Effector memory CD8-positive, alpha-beta T cell (primary cell): ENCODE measurements at places on chromosomes 7 and 10.

- DNase-seq = no peak
These were observed 12.5 kb upstream of the INTS1 start for GRCh38 chr7:1516586-1517251.

GRCh38 chr7:124575176-124575575, 190.4 kb downstream of the GPR37 start:
- DNase-seq = no peak

- DNase-seq = no peak
These were observed 123.7 kb downstream of the NSUN6 start for GRCh38 chr10:18527687-18528086.

- DNase-seq = no peak
These were observed 322.8 kb upstream of the SORCS1 start for GRCh38 chr10:107487284-107487683.

DNA sequence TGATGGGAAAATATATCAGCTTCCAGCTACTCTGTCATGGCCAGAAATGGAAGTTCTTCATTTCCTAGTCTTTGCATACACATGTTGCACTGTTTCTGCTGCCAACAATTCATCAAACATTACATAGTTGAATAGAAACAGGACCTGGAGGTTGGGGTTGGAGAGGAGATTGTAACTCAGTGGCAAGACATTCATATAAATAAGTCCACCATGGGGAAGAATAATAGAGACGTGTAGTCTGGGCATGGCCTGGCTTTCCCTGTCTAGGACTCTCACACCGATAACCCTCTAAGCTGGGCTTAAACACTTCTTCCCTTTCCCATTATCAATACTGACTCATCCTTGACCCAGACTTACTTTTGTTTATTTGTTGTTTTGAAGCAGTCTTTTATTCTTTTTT, 155.7 kb downstream of the PLPP4 start:
- no peak for DNase-seq

- no peak for DNase-seq
These were observed 596.6 kb upstream of the CELF2 start for GRCh38 chr10:10421071-10421470.

GRCh38 chr10:12341526-12341925, 7.8 kb upstream of the CAMK1D start:
- no peak for DNase-seq

GRCh38 chr7:5423306-5423975, at the start of gene TNRC18:
TSS of gene TNRC18 (minus strand) at chr7:5423834. CDS start at chr7:5421246, 2,588 bp downstream.
- no peak for DNase-seq

DNA sequence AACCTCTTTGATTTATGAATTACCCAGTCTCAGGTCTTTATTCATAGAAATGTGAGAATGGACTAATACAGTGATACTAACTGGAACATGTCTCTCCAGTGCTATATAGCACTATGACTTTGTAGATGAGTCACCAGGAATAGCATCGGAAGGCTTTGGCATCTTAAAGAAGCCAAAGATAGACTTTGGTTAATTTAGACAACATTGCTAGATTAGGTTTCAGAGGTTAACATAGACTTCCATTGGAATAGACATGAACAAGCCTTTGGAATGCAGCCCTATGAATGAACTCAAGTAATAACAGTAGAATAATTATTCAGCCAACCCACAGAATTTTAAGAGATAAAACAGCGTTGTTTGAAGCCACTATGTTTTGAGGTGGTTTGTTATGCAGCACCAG, 169.2 kb downstream of the HGF start:
- DNase-seq = no peak

DNA sequence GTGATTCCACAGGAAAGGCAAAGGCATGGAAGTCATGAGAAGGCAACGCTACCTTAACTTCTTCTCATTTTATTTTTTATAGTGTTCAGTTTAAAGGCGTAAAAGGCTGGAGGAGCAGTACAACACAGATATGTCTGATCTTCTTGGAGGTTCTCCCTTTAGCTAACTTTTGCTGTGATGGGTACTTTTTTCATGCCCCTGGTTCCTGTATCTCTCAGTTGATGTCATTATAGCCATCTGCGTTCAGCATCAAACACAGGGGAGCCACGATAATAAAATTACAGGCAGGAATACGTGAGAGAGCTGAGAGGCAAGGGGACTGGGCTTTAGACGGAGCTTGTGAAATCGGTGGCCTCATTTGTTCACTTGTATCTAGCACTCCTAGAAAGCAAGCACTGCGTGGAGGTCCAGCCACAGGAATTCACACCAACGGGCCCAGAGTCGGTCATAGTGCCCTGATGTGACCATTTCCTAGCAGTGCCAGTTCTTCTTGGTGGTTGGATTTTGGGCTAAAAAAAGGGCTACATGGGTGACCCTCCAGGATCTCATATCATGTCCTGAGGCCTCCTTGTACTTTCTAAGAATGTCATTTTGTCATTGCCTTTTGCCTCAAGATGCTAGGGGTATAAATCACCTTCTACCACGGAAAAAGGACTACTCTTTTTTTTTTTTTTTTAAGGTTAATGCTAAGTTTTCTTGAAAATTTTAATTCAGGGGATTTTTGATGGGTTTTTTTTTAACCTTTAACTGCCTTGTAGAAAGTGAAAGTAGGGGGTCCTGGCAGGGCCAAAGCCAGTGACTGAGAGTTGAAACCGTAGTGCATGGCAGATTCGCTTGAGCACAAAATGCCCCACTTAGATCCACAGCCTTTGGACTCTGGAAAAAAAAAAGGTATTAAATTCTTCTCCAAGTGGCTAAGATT, 191.5 kb downstream of the CELF2 start:
- no peak for DNase-seq

DNA sequence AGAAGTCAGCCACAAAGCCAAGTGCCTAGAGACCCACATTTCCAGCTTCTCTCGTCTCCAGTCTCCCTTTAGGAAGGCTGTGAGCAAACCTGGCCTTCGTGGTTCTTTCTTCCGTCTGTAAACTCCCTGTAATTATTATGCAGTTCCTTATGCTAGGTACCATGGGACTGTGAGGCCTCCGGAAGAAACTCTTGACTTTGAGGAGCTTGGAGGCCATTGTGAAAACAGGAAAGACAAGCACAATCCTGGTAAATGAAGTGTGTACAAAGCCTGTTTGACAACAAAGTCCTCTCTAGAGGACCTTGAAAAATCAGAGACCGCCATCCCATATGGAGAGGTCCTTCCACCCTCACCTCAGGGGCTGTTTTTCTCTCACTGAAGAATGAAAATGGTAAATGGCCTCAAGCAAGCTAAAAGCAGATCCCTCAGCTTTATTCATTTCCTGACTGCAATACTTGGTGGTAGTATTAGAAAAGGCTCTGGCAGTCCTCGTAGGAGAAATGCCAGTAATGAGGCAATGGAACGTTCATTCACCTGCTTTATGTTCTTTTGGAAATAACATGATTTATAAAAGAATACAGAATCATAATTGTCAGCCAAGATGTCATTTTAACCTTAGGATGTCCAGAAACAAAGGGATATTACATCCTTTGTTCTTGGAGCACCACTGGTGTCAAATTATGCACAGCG, 926.4 kb downstream of the LRMDA start:
- DNase-seq = no peak

DNA sequence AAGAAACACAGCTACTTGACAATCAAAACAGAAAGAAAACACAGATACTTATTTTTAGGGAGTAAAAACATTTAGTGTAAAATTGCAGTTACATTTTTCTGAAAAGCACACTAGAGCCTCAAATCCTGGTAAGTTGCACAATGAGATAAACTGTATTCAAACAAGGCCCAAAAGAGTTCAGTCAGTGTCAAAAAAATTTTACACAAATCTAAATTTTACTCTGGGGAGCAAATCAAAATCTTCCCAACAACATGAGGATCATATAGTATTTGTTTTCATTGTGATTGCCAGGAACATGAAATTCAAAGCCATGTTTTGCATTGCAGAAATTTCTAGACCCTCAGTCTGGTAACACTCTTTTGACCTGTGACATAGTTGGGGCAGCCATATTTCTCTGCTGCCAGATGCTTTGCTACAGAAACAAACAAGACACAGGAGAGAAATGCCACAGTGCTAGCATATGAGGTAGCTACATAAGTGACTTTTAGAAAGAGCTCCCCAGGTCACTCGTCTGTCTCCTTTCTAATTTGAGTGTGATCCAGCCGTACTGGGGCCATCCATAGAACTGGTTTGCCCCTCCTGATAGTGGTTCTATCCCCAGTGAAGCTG, 49.6 kb downstream of the PDE1C start:
- no peak for DNase-seq

DNA sequence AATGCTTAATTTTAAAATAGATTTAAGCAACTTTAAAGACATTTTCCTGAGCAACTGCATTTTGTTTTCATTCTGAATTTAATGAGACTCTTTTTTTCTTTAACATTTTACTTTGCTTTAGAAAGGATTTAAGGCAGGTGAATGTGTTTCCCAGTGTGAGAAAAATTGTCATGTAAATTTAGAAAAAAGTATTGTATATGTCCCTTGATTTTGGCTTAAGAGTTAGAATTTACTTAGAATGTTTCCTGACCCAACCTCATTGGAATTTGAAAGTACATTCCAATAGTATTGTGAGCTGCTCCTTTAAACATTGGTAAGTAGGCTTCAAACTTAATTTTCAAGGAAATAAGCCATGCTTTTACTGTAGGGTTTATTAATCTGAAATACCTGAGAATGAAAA, 110.2 kb downstream of the PTEN start:
- no peak for DNase-seq

DNA sequence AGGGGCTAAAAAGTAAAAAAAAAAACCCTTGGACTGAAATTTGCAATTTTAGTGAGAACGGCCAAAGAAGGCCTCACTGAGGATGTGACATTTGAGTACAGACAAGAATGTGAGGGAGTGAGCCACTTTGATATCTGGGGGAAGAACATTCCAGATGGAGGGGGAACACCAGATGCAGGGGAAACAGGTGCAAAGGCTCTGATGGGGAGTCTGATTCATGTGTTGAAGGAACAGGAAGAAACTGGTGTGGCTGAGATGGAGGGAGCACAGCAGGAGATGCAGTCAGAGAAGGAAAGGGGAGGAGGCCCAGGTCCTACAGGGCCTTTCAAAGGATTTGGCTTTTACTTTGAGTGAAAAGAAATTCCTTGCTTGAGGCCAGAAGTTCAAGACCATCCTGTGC, 615.7 kb upstream of the NRP1 start:
- DNase-seq = no peak

GRCh38 chr10:26491934-26492333, 53.8 kb downstream of the APBB1IP start:
- DNase-seq = no peak

DNA sequence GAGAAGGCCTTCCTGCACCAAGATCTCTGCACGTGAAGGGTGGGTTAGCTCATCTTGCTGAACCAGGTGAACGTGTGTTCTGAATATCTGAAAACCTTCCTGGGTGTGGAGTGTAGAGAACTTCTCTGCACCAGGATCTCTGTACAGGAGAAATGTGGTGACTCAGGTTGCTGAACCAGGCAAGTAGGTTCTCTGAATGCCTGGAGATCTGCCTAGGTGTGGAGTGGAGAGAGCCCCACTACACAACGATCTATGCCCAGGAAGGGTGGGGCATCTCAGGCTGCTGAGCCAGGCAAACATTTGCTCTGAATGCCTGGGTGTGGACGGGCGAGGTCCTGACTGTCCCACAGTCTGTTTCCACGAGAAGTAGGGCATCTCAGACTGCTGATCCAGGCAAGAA, 1002.3 kb upstream of the KCND2 start:
- no peak for DNase-seq

- no peak for DNase-seq
These were observed 26.8 kb upstream of the TRUB1 start for GRCh38 chr10:114911052-114911711.
